T1000 (cell line): ENCODE measurements at places on chromosomes 7 and 10.

- DNase-seq: no peak
Observed at GRCh38 chr7:771234-772004, 44.3 kb upstream of the PRKAR1B start.

DNA sequence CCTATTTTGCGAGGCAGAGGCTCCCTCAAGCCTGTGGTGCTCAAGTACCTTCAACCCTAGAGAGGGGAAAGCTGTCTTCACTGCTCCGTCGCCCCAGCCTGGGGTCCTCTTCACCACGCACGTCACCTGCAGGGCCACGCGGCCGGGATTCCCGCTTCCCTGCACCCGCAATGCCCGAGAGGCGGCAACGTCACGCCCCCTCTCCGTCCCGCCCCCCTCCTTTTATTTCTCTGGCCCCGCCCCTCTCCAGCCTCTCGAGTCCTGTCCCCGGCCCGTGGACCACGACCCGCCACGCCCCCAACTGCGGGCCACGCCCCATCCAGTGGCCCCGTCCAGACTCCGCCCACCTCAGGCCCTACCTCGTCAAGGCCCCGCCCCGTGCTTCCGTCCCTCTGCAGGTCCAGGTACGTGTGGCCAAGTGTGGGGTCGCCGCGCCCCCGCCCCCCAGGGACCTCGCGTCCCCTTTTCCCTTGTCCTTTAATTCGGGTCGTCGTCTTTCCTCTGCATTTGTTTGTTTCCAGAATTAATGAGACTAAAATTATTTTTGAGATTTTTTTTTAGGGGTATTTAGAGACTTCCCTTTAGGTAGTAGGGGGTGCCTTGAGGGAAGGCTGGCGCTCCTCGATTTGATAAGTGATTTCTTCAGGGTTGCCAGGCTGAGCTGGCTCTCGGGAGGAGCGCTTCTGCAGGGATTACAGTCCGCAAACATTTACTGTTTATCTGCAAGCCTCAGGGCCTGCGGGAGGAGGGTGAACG lies 69.8 kb upstream of the BAIAP2L1 start:
- DNase-seq: no peak

DNA sequence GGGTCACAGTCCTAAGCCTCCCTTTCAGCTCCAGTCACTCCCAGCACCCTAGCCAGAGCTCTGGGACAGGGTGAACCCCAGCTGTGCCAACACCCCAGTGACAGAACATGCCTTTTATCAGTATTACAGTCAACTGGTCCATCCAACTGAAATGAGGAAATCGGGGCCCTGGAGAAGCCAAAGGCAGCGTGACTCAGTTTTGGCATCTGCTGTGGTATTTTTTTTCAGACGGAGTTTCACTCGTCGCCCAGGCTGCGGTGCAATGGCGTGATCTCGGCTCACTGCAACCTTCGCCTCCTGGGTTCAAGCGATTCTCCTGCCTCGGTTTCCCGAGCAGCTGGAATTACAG lies 3.4 kb upstream of the CLDN15 start:
- no peak for DNase-seq

GRCh38 chr7:24798261-24798660 lies 41.0 kb upstream of the GSDME start:
- no peak for DNase-seq

DNA sequence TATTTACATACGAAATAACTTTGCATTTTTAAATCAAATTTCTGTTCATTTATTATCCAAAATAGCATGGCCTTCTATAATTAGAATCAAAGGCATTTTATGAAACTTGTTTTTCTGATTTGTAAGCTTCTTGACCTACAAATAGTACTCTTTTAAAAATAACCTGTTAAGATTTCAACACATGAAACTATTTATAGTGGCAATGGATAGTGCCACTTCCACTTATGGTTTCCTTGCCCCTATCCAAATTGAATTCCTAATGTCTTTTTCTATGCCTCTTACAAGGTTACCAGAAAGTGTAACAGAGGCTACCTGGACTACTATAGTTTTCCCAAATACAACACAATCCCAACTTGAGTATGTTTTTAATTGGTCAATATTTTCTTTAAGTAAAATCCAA lies 263.5 kb downstream of the SEMA3D start:
- no peak for DNase-seq

DNA sequence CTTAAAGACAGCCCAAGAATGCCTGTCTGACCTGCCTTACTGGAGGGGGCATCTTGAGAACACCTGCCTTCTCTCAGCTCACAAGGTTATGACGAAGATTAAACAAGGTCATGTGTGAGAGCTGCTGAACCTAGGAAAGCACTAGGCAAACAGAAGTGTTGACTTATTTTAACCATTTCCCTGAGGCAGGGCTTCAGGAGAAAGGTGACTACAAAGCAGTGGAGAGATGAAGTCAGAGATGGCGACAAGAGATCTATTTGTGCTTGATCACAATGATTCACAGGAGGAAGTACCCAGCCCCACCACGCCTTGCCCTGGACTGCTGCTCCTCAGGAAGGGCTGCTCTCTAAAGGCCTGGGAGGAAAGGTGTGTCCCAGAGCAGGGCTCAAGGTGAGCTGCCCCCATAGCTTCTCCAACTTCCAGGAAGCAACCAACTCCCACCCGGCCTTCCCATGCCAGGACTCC lies 27.8 kb downstream of the STN1 start:
- DNase-seq: no peak

- no peak for DNase-seq
Observed at GRCh38 chr10:71729161-71729636, 9.6 kb upstream of the C10orf105 start.

DNA sequence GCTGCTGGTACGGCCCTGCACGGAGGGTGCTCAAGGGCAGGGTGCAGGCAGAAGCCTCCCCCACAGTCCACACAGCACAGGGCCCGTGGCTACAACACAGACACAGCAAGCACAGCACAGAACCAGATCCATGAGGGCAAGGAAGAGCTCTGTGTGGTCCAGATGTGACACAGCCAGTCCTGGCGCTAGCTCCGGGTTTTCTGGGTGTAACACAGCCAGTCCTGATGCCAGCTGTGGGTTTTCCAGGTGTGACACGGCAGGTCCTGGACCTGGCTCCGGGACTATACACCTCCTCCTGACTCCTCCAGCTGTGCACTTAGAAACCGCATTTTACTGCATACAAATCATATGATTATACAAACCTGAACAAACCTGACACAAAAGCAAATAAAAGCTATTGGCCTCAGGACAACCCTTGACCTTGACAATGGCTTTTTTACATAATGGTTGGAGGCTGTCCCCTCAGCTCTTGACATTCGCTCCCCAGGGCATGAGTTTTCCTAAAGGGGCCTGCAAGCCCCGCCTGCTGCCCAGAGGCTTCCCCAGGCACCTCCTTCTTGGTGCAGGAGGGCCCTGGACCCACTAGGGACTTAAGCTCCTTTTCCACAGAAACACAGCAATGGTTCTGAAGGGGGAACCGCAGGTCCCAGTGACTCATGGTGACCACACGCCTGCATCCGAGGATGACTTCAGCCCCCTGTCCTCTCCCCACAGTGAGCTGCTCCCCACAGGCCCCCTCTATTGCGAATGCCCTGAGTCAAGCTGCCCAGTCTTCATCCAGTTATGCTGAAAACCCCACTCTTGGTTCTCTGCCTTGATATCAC lies 209.6 kb downstream of the PTPRN2 start:
- no peak for DNase-seq

DNA sequence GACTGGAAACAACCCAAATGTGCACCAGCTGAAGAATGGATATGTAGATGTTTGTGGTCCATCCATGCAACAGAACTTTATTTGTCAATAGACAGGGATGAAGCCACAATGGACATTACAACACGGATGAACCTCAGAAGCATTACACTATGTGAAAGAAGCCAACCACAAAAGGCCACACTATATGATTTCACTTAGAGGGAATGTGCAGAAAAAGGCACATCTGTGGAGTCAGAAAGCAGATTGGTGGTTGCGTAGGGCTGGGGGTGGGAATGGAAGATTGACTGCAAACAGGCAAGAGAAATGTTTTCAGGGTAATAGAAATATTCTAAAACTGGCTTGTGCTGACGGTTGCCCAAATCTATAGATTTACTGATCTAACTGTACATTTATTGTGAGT lies 34.3 kb upstream of the WASHC2A start:
- no peak for DNase-seq

DNA sequence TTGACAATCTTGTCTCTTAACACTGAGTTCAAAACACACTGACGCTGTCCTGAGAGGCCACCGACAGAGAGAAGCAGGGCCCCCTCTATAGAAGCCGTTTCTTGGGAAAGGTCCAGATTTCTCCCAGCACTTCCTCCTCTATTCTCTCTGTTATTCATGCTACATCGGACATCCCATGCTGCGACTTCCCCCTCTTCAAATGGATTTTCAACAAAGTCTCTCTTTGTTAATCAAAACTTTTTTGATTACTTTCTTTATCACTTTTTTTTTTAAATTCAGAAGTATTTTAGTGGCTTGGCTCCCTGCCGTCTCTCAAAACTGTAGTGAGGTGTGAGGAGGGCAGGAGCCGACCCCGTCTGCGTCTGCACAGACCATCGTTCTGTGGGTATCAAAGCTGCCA lies 298.9 kb upstream of the PITRM1 start:
- DNase-seq: no peak

GRCh38 chr7:26365077-26365900 lies 73.6 kb downstream of the SNX10 start:
- peak; percentile 18 for DNase-seq

- DNase-seq: no peak
Observed at GRCh38 chr10:29287635-29288034, 1.2 kb upstream of the LYZL1 start.

DNA sequence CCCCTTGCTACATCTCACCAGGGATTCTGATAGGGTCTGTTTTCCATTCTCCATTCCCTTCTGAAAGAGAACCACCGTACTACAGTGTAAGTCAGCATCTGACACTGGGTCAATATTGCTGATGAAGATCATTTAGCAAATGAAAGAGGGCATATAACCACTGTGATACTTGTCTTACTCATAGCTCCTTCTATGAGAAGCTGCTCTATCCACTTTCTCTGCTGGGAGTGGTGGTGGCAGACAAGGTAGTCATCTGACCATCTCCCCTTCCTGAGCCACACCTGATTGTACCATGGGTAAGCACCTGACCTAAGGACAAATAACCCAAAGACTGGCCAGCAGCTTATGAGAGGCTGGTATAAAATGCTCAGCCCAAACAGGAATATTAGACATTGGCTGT lies 220.4 kb downstream of the DOCK4 start:
- DNase-seq: no peak

DNA sequence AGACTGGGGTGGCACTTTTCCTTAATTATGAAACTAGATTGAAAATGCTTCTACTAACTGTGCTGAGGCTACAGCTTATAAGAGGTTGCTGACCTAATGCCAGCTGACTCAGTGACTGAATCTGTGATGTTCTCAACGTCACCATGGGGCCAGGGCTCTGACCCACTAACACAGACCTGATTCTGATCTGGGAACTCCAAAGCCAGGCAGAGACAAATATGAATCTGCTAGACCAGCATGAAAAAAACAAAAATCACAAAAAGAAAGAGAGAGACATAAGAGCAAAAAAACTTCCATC lies 16.1 kb downstream of the USP6NL start:
- no peak for DNase-seq

DNA sequence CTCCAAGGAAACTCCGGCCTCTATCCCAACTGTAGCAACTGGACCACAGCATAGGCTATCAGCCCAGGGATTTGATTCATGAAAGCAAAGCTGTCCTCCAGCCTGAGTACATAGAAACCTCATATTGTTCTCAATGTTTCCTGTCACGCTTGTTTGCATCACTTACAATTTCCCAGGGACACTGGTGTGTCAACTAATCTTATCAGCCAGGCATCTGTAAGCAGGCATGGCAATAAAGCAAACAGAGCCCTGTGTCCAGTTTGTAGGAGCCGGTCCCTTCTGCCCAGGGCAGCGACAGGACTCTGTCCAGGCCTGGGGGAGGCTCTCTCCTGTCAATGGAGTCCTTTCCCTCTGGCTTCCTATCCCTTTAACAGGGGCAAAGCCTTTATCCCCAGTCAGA lies 23.0 kb upstream of the CDHR3 start:
- no peak for DNase-seq

GRCh38 chr7:3910054-3910453 lies 609.0 kb downstream of the SDK1 start:
- no peak for DNase-seq

DNA sequence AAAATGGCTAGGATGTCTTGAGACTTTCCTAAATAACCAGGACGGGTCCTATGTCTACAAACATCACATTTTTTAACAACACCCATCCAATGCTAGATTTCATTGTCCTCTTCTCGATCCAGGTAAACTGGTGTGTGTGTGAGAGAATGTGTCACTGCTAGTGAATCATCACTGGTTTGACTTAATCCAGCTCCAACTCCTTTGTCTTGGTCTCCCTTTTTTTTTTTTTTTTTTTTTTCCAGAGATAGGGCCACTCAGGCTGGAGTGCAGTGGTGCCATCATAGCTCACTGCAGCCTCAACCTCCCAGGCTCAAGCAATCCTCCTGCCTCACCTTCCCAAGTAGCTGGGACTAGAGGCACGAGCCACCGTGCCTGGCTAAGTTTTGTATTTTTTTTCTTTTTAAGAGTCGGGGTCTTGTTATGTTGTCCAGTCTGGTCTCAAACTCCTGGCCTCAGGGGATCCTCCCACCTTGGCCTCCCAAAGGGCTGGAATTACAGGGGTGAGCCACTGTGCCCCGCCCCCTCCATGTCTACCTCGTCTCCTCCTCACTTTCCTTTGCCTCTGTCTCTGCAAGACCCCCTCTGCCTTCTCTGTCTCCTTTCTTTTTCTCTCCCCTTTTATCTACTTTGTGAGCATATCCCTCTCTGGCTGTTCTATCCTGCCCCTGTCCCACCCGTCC lies 2.2 kb upstream of the UFSP1 start:
- no peak for DNase-seq

- DNase-seq: no peak
Observed at GRCh38 chr10:102379383-102379782, 16.1 kb upstream of the NFKB2 start.

GRCh38 chr10:130763491-130763890 lies 548.0 kb downstream of the TCERG1L start:
- DNase-seq: no peak
